ENCODE measurements at places on chromosomes 3 and 15. TPM values are rescaled to one million over a fixed set of nuclear protein-coding genes. Genes with fewer than 3 reads are reported as not detected.

The DGKG gene
- 1.0 TPM for total RNA-seq

The ARHGAP31 gene
- total RNA-seq: 5.1 TPM

DNA sequence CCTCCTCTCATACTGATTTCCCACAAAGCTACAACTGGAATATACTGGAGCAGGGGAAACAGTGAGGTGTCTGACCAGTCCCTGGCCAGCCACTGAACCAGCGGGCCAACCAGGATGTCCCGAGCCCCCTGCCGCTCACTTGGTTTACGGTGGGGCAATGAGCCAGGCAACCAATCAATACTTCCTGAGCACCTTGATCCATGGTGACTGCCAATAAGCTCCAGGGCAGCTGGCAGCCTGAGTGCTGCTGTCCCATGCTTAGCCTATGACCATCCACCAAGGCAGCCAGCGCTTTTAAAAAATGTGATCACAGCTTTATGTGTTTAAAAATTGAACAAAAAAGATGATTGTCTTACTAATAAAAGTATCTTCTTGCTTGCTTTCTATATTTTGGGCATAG, 4.2 kb downstream of the SCN10A start:
- no peak for DNase-seq

DNA sequence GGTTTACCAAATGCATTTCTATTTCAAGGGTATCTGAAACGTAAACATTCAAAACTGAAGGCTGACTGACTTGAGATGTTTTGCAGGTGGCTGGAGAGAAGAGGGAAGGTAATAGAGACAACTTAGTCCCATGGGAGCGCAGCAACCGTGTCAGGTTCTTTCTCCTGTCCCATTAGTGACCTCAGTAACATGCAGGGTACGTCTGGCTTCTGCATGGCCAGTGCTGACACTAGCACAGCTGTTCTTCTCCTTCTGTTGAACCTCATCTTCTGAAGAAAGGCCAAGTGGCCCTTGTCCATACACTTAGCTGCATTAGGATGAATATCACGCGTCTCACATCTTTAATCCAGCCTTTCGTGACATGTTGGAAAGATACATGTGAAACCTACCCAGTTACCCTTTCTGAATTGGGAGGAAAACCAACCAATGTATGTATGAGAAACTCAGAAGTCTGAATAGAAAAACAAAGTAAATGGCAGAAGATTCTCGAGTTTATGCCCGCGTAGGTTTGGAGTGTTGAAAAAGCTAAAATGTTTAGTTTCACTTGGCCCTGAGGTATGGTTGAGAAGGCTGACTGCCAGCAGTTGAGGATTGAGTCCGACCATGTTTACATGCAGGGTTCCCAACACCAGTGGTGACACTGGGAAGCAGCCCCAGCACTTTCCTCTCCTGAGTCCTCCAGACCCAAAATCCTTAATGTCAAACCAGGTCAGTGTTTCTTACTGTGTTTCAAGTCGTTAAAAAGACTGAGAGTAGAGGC, 10.3 kb downstream of the NCBP2 start:
- DNase-seq: no peak

Data from epithelial cell of proximal tubule (primary cell).